Caudate nucleus (tissue), 63 donors: ENCODE measurements at places on chromosomes 2 and 18.

GRCh38 chr2:68426848-68427579 is 40.1 kb downstream of the FBXO48 start:
- no peak for DNase-seq

DNA sequence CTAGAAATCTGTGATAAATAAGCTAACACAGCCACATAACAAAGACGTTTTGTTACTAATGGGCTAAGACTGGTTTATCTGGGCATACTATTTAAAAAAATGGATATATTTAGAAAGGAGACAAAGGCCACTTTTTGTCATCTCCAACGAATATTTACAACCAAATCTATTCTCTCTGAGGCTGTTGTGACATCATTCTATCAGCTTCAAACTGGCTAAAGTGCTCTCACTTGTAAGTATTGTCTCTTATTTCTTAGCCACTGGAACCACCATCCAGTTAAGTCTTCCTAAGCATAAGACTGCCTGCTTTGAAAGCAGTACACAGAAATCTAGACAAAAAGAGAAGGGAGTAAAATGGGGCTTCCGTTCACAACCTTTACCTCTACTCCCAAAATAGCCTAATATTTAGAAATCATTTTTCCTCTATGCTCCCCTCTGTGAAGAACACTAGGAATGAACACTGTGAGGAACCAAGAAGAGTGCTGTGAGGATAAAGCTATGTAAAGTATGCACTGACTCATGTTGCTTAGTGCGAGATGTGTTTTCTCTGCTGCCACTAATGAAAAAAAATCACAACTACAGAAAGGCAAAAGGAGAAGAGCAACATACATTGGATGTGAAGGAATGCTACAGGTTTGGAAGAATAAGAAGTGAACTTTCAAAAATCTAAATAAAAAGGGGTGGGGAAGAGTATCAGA is 264.1 kb downstream of the EXOC6B start:
- no peak for DNase-seq

GRCh38 chr2:74070991-74071390 is 76.7 kb downstream of the BOLA3 start:
- DNase-seq = no peak

GRCh38 chr2:53467467-53468180 is 300.0 kb upstream of the CHAC2 start:
- DNase-seq = no peak

DNA sequence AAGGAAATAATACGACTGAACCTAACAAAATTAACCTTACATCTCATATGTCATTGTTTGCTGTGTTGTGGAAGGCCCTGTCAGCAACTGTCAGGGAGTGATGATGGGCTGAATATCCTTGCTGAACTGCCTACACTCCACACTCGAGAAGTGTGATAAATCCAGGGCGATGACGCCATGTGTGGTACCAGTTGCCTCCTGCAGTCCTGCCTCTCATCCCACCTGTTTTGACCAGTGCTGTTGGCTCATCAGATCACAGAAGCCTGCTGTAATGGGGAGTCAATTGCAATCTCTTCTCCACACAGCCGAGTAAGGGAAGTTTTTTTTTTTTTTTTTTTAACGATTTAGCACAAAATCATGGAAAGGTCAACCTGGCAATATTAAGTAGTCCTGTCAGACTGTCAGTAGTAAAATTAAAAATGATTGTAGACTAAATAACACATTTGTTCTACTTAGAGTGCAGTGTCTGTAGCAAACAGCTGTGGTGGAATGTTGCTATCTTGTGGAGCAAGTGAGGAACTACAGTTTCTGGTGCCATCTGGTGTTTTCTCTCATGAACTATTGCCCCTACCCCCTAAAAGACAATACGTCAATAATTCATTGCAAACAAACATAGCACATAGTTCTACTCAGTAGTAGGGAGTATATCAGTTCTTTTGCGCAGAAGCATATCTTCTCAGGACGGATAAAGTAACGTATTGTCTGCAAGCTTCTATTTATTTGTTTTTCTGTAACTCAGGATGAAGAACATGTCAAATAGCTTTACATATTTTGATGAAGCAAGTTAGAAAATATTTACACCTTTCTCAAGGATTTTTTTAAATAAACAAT is 347.6 kb downstream of the CTNNA2 start:
- DNase-seq = no peak

DNA sequence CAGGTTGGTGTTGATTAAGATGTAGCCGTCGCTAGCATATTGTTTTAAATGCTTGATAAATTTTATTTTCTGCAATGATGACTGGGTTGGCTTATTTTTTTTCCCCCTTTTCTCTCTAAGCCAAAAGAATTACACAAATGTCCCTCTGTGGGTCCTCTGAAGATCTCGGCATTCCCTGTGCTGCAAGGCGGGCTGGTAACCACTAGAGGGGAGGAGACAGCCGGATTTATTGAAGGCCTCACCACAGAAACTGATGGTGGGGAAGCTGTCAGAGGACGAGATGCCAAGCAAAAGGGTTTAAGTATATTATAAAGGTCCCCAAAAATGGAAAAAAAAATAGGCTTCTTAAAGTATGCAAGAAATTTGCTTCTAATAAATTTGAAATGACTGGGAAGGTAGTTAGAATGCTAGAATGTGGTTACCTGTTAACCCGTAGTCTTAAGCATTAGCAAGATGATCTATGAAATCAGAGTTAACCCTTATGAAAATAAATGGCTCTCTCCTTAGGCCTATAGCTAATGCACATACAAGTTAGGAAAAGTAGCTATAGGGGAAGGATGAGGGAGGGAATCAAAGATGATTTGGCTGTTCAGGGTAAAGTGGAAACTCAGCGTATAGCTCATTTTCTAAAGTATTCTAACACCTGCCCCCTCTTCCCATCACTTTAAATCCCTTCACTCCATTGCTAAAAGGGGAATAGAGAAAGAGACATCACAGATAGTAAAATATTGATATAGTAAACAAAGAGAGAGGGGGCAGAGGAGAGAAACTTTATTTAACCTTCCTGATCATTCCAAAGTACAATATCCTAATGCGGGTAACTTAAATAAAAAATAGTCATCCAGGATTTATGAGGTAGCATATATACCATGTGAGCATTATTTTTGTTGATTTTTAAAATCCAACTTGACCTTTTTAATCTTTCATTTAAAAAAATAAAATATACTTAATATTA is 894.5 kb upstream of the POU3F3 start:
- peak; percentile 3 for DNase-seq

GRCh38 chr2:68607837-68608236 is 35.5 kb upstream of the PROKR1 start:
- DNase-seq = no peak

DNA sequence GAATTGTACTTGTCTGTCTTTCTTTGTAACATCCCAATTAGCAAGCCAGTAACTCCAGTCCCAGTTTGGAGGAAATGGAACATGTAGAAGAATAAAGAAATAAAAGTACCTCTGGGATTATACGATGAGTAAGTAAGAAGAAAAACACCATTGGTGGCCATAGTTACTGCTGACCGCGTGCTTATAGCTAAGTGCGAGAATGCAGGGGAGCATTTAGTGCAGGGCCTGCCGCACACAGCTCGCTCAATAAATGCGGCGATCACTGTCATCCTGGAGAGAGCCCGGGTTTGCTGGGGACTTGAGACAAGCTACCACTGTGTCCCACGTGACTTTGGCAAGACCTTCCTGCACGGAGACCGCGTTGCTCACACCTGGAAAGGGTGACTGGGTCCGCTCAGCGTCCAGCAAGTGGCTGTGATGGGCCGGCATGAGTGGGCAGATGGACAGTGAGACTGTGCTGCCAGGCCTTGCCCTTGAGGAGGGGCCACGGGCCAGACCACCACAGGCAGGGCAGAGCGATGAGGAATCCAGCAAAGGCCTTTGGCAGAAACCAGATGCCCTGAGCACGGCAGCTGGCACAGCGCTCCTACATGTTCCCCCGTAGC is 54.8 kb downstream of the ADI1 start:
- no peak for DNase-seq

DNA sequence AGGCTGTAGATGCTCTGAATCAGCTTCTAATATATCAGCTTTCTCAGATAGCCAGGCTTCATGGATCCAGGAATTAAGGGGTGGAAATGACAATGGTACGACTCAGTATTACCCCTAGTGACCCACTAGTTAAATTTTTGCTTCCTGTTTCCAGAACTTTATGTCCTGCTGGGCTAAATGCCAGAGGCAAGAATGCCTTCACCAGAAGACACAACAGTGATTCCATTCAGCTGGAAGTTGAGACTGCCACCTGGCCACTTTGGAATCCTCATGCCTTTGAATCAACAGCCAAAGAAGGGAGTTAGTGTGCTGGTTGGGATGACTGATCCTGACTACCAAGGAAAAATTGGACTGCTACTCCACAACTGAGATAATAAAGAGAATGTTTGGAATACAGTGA is 239.1 kb downstream of the ASXL3 start:
- DNase-seq = no peak

DNA sequence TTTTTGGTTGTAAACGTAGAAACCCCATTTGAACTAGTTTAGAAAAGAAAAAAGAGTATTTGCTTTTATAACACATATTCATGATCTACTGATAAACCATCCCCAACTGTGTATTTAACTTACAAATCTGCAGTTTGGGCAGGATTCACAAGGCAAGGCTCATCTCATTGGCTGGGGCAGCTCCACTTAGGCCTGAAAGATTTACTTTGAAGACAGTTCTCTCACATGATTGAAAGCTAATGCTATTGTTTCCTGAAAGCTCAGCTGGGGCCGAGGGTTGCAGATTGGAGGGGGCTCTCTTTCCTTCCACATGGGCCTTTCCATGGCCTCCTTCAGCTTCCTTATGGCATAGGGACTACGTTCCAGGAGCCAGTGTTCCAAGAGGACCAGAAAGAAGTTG is 47.4 kb downstream of the ARHGAP15 start:
- DNase-seq = no peak

GRCh38 chr2:225667445-225667844 is 267.9 kb downstream of the NYAP2 start:
- no peak for DNase-seq

GRCh38 chr2:88452980-88453582 is 588 bp upstream of the FOXI3 start:
- no peak for DNase-seq

GRCh38 chr2:212592695-212593094 is 54.1 kb upstream of the ERBB4 start:
- DNase-seq = no peak

DNA sequence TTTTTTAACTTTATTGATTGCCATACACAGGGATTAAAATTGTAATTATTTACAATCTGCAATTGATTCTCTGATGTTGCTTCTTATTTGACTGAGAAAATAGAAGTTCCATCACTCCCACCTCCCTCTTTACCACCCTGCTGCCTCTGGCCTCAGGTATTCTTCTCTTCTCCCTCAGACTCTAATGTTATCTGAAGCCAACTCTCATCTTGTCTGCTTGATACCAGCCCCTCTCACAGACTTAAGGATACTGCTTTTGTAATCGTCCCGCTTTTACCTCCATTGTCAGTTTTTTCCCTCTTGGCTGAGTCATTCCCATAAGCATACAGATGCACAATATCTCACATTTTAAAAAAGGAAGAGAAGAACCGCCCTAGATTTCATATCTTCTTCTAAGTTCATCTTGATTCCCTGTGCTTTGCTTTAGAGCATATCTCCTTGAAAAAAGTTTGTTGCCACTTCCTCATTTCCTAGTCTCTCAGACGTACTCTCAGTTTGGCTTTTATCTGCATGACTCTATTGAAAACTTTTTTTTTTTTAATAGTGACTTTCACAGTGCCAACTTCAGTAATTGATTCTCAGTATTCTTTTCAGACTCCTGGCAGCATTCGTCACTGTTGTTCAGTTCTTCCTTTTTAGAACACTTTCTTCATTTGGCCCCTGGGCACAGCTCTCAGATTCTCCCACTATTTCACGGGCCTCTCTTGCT is 31.1 kb downstream of the SPAG16 start:
- no peak for DNase-seq

- no peak for DNase-seq
These were observed 278.9 kb downstream of the PRKCE start for GRCh38 chr2:45930396-45930792.

GRCh38 chr2:217861334-217861877 is 141.4 kb downstream of the TNS1 start:
- DNase-seq = no peak

DNA sequence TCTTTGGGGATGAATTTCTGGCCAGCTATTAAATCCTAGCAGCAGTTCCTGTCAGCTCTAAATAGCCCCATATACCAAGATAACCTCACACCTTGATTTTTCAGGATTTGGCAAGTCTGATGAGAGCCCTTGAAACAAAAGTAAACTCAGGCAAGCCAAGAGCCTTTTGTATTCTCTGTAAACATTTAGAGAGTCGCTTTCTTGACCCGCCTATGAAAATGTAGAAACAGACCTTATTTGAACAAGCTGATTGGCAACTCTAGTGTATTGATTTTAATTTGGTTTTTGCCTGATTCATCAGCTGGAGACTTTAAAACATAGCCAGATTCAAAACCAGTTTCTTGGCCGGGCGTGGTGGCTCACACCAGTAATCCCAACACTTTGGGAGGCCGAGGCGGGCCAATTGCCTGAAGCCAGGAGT is 43.4 kb downstream of the CABLES1 start:
- no peak for DNase-seq

DNA sequence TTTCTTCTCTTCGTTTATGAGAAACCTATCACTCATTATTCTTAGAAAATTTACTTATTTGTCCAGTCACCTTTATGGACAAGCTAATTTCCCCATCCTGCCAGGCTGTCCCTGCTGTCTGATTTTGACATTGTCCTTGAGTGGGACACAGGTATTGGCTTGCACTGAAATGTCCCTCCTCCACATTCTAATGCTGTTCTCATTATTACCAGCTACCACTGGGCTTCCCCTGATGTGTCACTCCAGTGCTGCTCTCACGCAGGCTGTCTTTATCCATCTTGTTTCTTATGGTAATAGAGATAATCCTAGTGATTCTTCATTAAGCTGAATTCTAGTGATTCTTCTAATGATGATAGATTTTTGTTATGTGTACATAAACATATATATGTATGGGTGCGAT is 48.1 kb upstream of the RBMS1 start:
- DNase-seq = no peak
